Effector CD8-positive, alpha-beta T cell (primary cell): ENCODE measurements at places on chromosomes 16 and 17.
A peak's percentile ranks its signal among the peaks of the same experiment; 100 is the strongest.

DNA sequence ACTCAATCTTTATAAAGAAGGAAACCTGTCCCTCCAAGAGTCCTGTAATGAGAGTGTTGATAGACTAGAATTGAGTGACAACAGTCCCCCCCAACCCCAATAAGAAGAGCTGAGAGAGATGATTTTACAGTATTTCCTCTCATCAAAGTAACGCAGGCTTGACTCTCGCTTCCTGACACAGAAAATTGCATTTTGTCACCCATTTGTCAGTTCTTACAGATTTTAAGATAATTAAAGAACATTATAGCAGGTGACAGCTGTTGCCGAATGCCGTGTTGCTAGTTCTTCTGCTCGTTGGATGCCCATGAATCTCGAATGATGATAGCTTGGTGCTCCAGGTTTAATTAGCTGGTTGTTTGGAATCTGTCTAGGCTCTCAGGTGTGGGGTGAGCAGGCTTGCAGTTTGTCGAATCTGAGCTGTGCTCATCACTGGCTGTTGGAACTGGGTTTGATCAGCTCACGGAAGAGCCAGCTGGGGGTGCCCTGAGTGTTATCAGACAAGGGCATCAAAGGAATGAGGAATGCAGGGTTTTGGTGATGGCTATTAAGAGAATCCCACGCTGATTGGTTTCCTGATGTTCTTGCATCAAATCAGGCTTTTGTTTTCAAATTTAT, 84.8 kb upstream of the CPHXL start:
- DNase-seq: no peak

DNA sequence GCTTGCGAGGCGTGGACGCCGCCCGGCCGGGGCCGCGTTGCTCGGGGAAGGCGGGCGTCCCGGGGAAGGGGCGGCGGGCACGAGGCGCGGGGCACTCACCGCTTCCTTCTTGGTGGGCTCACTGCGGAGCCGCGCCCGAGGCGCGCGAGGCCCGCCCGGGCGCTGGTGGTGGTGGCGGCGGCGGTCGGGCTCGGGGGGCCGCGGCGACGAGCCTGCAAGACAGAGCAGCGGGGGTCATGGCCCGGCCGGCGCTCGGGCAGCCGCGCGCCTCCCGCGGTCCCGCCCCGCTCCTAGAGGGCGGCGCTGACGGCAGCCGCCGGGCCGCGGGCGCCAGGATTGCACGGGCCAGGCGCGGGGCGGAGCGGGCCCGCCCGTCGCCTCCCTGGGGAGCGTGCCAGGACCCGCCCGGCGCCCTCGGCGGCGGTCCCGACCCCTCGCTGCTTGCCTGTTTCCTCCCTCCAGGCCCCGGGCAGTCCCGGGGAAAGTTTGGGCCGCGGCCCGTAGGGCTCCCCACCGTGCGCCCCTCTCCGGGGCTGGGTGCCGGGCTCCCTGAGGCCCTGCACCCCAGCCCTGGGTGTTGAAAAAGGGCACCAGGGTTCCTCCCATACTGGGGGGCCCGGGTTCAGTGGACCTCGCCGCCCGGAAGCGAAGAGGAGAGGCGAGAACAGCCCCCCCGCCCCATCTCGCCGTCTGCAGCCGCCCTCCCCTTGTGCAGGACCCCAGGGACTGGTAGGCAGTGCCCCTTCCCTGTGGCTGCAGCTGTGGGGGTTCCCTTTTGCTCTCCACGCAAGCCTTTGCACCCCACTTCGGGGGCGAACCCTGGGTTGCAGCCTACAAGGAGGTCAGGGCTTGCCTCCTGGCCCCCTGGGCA, at the start of gene C16orf74:
Gene C16orf74, minus strand, starts transcription at position 270 of the 871 bp plus-strand sequence. CDS start 15,879 bp downstream, outside the sequence.
- no peak for DNase-seq

DNA sequence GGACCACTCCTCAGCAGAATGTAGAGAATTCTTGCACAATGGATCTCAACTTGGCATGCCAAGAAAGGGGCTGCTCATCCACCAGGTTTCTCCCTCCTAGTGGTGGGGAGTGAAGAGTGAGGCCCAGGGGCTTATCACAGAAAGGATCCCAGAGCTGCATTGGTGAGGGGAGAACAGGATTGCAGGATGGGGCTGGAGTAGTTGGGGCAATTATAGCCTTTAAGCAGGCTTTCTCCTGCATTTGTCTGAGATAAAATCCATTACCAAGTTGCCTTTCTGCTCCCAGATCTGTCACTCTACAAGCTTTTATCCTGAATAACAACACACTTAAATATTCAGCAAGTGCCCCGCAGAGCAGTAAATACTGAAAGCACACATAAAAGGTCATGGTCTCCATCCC, 130.8 kb upstream of the CES5A start:
- DNase-seq: no peak

- DNase-seq: no peak
Measured at GRCh38 chr16:17657045-17657444, 186.3 kb upstream of the XYLT1 start.

DNA sequence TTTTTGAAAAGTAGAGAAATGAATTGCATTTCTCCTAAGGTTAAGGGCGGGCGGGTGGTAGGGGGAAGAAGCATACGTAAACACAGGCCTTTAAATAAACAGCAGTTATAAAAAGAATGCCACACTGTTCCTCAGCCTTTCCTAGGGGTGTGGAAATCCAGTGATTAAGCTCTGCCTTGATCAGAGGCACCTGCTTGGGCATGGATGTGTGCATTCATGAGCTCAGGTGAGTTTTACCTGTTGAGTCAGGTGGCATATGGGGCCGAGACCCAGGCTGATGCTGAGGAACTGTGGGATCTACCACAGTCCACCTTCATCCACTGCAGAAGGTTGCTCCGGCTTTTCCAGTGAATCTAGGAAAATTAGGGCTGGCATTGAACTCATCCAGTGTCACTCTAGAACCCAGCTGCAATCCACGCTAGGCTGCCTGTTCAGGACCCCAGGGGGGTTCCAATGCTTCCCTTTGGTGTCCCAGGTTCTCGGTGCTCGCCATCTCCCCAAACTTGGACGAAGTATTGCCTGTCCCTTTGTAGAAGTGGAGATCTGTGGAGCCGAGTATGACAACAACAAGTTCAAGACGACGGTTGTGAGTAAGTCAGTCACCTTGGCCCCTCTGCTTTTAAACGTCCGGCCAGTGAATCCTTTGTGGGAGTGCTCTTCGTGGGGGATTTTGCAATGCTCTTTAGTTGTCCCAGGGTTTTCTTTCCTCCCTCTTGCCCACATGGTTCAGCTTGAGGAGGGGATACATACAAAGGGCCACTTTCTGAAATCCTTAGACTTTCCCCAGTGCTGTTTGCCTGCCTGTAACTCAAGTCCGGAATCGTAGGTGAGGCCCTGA, 72.7 kb downstream of the SDR42E1 start:
- DNase-seq: no peak

DNA sequence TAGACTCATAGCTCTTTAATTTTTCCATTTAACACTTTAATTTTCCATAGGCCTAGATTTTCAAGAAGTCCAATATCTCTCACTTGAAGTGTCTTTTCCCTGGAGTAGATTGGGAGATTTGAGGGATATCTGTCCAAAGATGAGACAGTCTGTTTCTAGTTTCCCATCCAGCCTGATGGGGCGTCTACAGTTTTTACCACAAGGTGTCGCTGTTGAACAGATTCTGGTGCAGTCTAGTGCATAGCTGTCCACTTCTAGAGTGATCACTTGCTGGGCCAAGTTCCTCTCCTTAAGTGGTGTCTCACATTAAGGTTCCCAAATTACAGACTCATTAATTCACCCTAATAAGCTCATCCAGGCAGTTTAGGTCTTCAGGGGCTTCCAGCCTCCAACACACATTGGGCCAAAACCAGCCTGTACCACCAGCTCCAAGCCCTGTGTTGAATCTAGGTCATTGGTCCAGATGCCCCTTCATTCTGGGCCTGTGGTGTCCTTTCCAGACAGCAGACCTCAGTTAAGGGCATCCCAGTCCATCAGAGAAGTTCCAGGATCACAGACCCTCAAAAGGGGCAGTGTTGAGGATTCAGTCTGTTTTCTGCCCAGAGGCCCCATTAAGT, 9.4 kb downstream of the SNX20 start:
- peak; percentile 6 for DNase-seq

GRCh38 chr16:80993307-80993706, 13.4 kb downstream of the CMC2 start:
- no peak for DNase-seq

DNA sequence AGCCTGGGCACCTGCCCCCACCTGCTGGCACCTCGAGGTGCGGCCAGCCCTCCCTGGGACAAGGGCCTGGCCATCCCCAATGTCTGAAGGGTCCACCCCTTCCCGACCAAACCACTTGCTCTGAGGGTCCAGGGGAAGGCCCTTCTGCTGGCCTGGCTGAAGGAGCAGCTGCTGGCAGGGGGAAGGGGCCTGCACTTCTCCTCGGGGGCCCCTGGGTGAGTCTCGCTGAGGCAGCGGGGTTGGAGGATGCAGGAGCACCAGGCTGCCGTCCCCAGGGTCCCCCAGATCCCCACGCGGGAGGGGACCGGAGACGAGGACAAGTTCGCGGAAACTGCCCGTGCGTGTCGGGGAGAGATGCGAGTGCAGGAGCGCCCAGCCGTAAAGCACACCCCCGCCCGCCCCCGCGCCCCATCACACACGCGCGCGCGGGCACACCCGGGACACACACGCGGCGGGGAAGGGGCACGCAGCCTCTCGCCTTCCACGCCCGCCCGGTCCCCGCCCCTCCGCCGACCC, 725 bp upstream of the CACNA1H start:
- peak; percentile 52 for DNase-seq

- no peak for DNase-seq
Measured at GRCh38 chr17:57277923-57278604, 21.7 kb downstream of the MSI2 start.
